ENCODE measurements at places on chromosomes 3 and 15.
A peak's percentile ranks its signal among the peaks of the same experiment; 100 is the strongest.

DNA sequence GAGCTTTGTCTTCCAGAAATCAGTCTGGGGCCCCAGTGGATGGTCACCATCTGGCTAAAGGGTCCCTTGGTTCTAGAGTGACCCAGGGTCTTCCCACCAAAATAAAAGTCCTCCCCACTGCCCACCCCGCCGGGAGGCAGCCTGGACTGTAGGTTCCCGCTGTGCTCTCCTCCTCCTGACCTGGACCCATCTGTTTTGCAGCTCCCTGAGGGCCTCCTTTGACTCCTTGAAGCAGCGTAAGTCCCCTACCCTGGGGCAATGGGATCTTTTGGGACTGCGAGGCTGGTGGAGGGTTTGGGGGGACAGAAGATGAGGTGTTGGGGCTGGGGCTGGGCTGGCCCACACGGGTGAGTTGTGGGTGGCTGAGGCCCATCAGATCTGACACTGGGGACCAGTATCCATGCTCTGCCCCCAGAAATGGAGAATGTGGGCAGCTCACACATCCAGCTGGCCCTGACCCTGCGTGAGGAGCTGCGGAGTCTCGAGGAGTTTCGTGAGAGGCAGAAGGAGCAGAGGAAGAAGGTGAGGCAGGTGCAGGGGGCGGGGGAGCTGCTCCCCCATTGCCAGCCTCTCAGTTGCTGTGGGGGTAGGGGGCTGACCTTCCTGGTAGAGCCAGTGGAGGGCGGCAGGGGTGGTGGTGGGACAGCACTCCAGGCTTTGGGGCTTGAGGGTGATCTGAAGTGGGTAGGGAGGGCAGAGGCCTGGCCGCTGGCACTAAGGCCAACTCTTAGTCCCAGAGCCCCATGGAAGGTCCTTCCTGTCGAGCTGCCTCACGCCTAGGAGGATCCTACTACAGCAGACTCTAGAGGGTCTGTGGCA is 30.4 kb downstream of the PSTPIP1 start:
- no peak for DNase-seq

DNA sequence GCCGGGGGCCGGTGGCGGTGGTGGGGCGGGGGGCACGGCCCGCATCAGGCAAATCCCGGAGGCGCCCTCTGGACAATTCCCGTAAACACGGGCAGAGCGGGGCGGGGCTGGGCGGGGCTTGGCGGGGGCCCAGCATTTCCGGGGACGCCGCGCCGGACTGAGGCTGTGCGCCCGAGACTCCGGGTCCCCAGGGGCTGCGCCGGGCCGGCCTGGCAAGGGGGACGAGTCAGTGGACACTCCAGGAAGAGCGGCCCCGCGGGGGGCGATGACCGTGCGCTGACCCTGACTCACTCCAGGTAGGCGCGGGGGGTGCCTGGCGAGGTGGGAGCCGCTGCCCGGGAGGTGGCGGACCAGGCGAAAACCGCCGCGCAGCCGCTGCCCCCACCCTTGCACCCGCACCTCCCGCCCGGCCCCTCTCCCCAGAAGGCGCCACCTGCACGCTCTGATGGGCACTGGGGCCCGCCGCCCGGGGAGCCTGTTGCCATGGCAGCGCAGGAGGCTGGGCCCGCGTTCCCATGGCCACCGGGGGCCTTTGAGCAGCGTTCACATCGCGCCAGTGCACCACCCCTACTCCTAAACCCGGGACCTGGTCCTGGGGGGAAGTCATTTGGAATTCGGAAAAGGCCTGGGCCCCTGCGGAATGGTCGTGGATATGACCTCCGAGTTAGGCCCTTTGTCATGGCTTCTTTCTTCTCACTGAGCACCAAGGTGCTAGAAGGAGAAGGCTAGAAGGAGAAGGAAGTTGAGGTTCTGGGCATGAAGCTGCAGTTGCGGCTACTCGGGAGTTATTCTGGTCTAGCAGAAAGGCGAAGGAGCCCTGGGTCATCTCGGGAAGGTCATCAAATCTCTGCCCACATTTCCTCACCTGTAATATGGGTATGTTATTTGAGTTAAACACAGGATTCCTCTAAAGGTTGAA is 16.1 kb upstream of the SEMA4B start:
- no peak for DNase-seq

GRCh38 chr3:79767905-79768267 is at the start of gene ROBO1:
TSS of gene ROBO1 (minus strand) at chr3:79767998.
- DNase-seq, result no peak

GRCh38 chr3:25412269-25412668 is 15.8 kb upstream of the RARB start:
- no peak for DNase-seq

DNA sequence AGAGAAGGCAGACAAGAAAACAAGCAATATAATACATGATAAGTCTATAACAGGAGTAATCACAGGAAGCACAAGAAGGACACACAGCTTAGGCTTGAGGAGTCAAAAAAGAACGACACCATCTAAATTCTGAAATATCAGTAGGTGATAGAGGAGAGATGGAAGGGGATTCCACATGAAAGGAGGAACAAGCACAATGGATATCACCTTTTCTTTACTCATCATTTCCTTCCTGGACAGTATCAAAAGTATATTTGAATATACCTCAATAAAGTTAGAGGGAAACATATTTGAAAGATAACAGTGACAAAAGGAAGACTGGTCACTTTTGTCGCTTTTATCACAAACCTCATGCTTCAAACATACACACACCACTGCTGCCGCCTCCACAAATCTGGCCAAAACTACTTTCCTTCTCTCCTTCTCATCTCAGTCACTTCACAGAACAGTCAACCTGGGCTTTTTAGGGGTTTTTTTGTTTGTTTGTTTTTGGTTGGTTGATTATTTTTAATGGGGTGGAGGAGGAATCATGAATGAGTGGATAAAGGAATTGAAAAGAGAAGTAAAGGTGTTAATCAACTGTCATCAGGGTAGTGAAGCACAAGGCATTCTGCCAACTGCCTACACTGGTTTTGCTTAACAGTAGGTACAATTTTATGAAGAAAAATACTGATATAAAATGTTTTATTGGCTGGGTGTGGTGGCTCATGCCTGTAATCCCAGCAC is 18.5 kb downstream of the DENND4A start:
- DNase-seq, result no peak

DNA sequence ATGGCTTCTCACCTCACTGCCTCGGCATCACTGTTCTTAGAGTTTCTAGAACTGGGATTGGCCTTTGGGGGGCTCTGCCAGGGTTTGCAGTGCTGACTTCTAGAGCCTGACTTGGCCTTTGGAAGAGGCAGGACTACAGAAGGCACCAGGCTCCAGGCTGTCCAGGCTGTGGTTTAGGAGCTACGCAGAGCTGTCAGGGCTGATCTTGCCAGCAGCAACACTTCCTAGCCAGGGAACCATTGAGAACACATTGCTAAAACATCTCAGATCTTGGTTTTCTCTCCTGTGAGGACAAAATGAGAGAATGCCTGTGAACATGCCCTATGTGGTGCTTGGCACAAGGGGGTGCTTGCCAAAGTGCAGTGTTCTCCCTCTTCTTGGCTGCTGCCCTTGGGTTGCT is 34.6 kb upstream of the APEH start:
- no peak for DNase-seq

- DNase-seq, result no peak
Measured at GRCh38 chr3:122697952-122698620, 17.4 kb downstream of the PARP14 start.

DNA sequence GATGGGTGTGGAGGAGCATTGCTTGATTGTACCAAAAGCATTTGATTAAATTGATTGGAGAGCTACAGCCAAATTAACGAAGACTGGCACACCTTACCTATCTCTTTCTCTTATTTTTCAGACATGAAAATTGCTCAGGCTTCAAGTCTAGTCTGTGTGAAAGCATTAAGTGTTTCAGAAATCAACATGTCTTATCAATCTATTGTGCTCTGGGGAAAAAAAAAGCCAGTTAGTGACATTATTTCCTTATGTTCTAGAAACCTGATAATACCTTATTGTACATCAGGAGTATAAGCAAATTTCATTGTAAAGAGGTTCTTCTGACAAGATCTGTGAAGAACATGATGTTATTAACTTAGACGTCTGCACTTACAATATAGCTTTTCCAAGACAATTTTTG is 465.2 kb downstream of the IL5RA start:
- DNase-seq, result no peak

DNA sequence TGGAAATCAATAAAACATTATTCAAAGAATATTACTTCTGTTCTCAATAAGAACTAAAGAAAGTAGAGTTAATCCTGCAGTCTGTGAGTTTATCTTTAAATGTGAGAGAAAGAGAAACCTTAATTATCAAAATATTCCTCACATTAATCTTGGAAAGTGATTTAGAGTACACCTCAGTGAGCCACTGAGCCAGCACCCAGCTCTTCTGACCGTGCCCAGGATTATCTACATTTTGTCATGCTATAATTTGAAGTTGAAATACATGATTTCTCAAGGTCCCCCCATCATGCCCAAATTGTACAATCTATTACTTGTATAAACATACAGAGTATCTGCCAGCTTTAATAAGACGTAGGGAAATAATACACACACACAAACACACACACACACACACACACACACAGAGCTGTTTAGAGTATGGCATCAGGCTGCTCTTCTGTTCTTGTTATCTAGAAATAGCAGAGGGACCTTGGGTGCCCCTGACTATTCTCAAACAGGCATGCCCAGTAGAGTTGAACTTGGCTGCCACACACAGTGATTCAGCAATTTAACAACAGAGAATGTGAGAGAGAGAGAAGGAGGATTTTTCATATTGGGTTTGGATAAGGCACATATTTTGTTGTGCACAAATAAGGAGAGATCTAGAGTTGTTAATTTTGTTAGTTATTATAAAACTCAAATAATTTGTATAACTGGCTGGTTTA is 74.4 kb downstream of the P2RY1 start:
- DNase-seq, result no peak

DNA sequence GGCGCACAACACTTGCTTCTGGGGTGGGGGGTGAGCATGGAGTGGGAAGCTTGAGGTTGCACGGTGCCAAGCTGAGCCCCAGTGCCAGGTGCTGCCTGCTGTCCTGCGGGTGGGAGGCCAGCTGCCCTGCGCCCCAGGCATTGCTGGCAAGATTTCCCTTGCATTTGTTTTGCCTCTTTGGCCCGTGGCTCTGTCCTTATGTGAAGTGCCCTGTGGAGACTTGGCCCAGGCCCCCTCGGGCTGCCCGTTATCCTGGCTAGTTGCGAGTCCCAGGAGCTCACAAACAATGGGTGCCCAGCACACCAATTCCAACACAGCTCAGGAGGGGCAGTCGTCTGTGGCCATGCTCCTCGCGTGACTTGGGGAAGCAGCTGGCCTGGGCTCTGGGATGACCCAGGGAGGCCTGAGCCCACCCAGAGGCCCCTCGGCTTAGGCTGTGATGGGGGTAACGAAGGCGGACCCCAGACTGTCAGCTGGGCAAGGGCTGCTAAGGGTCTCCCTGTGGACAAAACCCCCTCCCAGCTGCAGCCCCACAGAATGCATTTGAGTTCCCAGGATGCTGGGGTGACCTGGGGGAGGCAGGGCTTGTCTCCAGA is 5.9 kb downstream of the C3orf22 start:
- DNase-seq, result no peak

- DNase-seq, result peak; percentile 72
Measured at GRCh38 chr15:47184003-47184907, 533.0 kb upstream of the SEMA6D start.

GRCh38 chr15:87649175-87649574 is 607.4 kb downstream of the NTRK3 start:
- DNase-seq, result no peak

DNA sequence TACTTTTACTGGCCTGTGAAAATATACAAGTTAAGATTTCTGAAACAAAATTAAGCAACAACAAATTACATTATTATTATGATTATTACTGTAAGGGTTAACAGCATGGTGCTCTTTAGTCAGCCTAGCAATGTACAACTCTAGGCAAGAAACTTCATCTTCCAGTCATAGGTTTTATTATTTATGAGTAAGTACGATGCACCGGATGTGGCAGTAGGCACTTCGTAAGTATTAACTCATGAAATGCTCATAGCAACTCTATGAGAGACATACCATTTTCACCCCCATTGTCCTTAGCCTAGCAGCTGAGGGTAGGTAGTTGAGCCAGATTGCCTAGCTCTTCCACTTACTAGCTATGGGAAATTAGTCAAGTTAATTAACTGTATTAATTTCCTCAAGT is 68.0 kb upstream of the PTPRG start:
- no peak for DNase-seq

GRCh38 chr15:51756482-51756881 is 5.1 kb downstream of the TMOD2 start:
- no peak for DNase-seq

- DNase-seq, result no peak
Measured at GRCh38 chr3:38533285-38533976, 37.3 kb downstream of the EXOG start.

- no peak for DNase-seq
Measured at GRCh38 chr15:72229947-72230196, 1.1 kb downstream of the PKM start.

DNA sequence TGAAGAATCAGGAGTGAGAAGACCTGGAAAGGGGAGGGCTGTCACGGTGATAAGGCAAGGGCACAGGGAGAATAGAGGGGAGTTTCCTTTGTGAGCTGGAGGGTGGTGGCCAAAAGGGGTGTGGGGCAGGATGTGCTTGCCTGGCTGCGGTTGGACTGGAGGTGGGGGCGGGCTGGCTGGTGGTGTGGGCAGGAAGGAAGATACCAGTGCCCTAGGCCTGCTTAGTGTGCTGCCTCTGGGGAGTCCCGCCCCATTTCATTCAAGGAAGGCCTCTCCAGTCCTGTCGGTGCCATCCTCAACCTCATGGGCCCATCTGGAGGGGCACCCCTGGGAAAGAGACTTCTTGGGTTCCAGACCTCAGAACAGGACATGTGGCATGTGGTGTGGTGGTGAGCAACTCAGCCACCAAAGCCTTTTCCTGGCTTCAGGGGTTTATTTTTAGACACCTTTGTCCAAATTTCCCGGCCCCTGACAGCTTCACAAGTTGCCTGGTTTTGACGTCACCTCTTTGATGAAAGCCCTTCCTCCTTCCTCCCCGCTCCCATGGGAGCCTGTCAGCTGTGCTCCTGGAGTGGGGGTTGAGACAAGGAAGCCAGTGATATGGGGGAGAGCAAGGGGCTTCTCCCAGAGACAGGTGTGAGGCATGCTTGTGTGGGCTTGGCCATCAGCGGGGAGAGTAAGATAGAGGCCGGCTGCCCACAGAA is 15.6 kb downstream of the TEX264 start:
- no peak for DNase-seq

GRCh38 chr15:66798426-66799061 is 96.5 kb downstream of the SMAD6 start:
- no peak for DNase-seq

DNA sequence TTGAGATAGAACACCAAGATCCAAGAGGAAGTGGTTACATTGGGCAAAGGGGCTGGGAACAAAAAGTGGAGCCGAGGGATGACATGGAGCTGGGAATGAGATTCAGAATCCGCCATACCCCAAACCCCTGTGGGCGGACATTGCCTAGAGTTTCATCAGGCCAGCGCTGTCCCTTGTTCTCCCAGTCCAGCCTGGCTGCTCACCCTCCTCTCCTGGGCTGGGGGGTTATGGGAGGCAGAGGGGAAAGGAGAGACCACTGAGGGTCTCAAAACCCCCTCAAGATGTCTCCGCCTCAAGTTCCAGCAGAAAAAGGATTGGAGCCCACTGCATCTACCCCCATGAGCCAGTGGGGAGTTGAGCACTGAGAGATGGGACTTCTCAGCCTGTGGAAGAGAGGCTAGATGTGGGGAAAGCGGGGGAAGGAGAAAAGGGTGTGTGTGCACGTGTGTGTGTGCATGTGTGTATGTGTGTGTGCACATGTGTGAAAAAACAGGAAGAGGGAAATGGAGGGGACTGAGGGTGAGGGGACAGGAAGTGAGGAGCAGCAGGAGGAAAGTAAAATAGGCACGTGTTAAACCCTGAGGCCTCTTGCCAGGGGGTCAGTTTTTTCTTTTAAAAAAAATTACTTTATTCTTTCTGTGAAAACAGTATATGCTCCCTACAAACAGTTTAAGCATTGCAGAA is 14.3 kb downstream of the GRM2 start:
- DNase-seq, result no peak

Data from NCI-H446 (cell line).